ENCODE measurements at places on chromosomes 2 and 18.

GRCh38 chr2:239178484-239178883 is 222.3 kb downstream of the HDAC4 start:
- DNase-seq: no peak

DNA sequence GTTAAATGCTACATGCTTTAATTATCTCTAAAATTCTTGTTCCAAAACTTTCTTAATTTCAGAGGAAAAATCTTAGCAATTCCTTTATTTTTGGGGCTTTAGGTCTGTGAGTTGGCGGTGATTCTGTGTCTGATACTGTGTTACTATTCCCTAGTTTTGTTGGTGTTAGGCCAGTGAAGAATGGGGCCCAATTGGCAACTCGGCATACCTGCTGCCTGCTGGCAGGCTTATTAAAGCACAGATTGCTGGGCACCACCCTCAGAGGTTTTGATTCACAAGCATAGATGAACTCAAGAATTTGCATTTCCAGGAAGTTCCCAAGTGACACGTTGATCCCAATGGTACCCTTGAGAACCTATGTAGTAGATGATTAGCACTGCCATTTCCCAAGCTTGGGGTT is 101.6 kb downstream of the OSBPL6 start:
- no peak for DNase-seq

- no peak for DNase-seq
Observed at GRCh38 chr2:85718009-85718391, 23.8 kb downstream of the GNLY start.

- no peak for DNase-seq
Observed at GRCh38 chr2:157024129-157024528, 233.4 kb upstream of the GALNT5 start.

GRCh38 chr2:23292024-23292423 is 93.0 kb upstream of the KLHL29 start:
- no peak for DNase-seq

DNA sequence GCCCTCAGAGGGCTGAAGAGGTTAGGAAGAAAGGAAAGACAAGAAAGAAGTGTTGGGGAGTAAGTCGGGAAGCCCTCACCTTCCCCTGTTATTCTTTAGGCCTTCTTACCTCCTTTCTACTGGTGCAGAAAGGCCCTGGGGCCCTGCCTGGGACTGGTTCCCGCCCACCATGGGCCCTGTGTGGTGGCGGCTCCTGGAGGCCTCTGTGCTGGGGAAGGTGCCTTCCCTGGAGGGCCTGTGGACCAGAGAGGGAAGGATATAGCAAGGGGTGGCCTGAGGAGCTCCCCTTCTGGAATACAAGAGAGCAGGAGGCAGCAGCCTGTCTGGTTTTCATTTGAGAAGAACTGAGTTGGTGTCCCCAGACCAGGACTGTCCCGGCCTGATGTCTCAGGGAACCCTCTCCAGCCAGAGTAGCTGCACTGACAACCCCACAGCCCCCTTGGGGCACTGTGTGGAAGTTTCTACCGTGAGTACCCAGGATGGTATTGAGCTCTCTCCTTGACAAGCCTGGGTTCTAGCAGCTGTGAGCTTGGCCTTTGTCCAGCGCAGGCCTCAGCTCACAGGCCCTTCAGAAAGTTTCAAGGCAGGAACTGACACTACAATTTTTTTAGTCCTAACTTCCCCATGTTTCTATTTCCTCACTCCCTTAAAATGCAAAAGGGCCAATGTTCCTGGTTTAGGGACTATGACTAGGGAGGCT is 47.1 kb downstream of the EFR3B start:
- no peak for DNase-seq

GRCh38 chr18:73283032-73283431 is 415.2 kb upstream of the NETO1 start:
- DNase-seq: no peak

DNA sequence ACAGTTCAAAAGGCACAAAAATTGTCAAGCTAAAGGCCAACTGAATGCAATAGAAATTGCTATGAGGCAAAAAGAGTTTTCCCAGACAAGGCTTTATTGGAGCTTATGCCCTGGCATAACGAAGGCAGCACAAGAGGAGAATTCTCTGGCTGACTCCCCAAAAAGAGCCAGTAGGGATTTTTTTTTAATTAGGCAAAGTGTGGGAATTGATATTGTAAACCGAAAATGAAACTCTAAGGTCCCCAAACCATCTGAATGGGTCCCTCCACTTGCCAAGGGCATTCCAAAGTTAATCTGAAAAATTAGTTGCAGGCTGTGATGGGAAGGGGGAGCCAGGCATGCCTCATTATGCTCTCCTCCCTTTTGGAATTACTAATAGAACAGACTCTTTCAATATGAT is 118.9 kb downstream of the SPOPL start:
- no peak for DNase-seq

DNA sequence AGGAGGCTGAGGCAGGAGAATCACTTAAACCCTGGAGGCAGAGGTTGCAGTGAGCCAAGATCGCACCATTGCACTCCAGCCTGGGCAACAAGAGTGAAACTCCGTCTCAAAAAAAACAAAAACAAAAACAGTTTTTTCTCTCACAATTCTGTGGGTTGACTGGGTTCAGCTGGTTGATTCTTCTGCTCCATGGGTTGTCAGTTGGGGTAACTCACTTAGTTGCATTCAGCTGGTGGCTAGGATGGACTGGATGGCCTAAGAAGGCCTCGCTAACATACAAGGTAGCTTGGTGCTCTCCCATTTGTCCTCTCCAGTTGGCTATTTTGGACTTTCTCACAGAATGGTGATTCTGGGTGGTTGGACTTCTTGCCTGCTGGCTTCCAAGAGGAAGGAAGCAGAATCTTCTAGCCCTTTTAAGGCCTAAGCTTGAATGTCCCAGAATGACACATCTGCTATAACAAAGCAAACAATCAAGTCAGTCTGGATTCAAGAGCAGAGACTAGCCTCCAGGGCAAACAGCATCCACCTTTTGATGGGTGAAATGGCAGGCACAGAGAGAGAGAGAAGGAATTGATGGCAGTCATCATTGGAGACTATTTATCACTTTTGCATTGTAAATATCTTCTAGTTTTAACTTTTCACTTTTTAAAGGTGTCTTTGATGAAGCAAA is 17.9 kb downstream of the LAMA3 start:
- DNase-seq: no peak

- no peak for DNase-seq
Observed at GRCh38 chr18:44682871-44683221, 2.2 kb downstream of the SETBP1 start.

GRCh38 chr18:4068552-4069158 is 386.5 kb downstream of the DLGAP1 start:
- no peak for DNase-seq

DNA sequence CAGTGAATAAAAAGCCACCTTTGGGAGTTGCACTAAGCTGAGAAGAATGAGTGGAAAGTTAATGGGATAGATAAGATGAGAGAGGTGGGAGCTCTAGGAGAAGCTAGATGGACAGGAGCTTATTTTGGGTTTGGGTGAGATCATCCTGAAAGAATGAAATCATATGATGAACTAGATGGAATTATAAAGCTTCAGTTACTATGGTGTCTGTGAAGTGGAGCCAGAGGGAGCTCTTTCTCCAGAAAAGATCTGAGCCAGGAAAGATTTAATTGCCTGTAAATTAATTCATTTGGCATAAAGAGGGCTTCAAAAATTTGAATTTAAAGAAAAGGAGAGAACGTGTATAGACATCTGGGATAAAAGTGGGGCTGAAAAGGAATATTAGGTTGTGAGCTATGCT is 10.3 kb downstream of the DNAH6 start:
- DNase-seq: no peak

- DNase-seq: no peak
Observed at GRCh38 chr18:74511823-74512222, 15.7 kb downstream of the CNDP2 start.

DNA sequence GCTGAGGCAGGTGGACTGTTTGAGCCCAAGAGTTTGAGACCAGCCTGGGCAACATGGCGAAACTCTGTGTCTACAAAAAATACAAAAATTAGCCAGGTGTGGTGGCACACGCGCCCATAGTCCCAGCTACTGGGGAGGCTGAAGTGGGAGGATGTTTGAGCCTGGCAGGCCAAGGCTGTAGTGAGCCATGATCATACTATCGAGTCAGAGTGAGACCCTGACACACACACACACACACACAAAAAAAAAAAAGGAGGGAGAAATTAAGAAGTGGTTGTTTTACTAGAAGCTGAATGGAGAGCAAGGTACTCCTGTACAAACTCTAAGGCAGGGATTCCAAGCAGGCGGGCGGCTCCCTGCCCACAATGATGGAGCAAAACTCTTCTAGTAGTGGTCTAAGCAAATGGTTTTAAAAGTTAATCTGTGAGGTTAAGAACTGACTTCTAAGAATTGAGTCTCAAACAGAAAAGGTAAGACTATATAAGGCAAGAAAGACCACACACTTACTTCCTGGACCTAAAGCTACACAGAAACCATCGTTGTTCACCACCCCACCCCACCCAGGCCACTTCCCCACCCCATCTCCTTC is 2.6 kb downstream of the ANKRD44 start:
- DNase-seq: no peak

- DNase-seq: no peak
Observed at GRCh38 chr2:209933499-209934483, 68.6 kb upstream of the RPE start.

- no peak for DNase-seq
Observed at GRCh38 chr18:11500153-11501122, 109.0 kb upstream of the SLC35G4 start.

GRCh38 chr2:196220671-196221070 is 49.3 kb upstream of the STK17B start:
- no peak for DNase-seq

GRCh38 chr18:35573531-35573930 is 8.0 kb upstream of the GALNT1 start:
- DNase-seq: no peak

GRCh38 chr2:217932803-217933616 is 69.8 kb downstream of the TNS1 start:
- no peak for DNase-seq

DNA sequence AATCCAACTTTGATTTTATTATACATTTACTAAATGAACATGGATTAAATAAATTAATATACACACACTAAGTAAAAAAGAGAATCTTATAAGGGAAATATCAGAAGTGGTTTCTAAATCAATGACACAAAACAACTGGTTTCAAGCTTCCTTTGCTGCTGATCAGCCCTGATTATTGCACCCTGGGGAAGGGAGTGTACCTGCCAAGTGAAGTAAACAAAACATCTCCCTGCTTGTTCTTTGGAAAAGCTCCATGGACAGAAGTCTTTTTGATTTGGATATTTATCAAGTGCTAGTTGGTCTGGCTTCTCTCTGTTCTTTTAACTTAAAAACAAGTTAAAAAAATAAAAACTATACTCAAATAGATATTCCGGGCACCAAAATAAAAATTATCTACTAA is 190.1 kb downstream of the PDE11A start:
- no peak for DNase-seq

DNA sequence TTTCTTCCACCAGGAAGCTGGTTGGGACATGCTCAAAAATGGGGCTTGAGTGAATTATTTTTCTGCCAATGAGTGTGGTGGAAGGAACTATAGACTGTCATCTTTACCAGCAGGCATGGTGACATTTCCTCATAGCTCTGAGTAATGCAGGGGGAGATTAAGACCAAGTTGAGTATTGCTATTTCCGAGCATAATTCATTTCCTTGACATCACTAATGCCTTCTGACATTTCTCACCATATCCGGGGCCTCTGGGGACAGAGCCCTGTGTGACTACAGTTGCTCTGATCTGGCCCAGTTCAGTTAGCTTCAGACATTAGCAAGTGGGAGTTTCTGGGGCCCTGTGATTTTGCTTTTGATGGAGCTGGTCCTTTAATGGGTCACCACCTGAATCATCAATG is 410.4 kb downstream of the MEIS1 start:
- no peak for DNase-seq

DNA sequence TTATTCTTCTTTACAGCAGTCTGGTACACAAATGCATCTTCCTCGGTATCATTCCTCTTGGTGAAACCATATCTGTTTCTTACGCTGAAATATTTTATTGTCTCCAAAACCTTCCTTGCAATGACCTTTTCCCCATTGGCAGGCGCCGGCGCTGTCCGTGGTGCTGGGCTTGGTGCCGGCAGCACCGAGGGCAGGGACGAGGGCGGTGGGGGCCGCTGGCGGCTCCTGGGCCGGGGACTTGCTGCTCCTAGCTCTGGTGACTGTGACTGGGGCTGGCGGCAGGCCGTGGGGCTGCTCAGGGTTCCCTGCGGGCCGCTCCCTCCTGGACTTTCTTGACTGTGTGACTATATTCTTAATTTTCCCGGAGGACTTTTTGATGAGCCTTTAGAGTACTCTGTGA is 72.5 kb downstream of the GPR39 start:
- no peak for DNase-seq

DNA sequence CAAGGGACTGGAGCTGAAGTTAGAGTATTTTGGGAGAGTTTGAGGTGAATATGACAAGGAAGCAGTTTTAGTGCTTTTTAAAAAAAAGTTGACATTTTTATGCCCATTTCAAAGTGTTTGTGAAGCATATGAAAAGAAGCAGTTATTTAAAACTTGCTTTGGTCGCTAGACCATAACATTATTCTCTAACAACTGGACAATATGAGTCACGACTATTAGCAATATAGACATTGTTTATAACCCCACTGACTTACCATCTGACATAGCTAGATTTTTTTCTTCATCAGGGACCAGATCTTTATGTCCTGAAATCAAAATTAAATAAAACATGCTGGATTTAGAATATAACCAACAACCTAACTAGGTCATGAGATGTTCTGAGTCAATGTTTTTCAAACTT is 22.6 kb upstream of the DYTN start:
- no peak for DNase-seq

- DNase-seq: no peak
Observed at GRCh38 chr2:200351815-200352214, 45.3 kb downstream of the SPATS2L start.

DNA sequence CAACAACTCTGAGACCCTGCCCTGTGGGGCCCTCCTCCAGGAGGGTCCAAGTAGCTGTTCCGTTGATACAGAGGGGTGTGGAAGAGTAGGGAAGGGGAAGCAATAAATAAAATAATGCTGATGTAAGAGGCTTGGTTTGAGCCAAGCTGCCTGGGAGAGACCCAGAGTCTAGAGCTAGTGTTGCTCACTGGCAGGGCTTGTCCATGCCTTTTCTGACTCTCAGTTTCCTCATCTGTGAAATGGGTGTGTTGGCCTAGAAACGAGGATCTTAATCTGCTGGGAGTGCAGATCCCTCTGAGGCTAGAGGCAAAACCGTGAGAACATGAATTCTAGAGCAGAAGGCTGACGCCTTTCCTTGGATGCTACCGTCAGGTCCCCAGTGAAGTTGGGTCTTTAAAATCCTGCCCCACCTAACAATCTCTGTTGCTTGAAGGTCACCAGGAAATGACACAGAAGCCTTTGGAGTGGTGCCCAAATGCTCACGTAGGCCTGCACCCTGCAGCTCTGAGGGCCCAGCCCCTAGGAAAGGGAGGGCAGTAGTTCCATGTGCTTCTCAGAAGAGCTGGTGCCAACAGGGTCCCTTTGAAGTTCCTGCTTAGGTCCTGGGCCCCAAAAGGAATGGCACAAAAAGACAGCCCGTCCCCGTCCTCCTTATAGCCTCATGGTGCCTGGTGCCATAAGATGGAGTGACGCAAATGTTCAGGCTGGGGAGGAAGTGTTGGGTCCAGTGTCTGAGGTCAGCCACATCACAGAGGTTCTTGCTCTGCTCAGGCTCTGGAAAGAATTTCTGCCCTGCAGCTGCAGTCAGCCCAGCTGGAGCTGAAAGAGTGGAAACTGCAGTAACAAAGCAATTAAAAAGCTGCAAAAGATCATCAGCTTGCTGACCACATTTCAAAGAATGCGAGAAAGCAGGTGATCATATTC is 73.2 kb upstream of the SMAD2 start:
- no peak for DNase-seq

Data from T-helper 9 cell (primary cell).